RCC 7860 (cell line): ENCODE measurements at places on chromosomes 4 and X.
A peak's percentile ranks its signal among the peaks of the same experiment; 100 is the strongest.

GRCh38 chr4:80114732-80115265 lies 41.8 kb upstream of the ANTXR2 start:
- DNase-seq = no peak

- no peak for DNase-seq
Measured at GRCh38 chrX:127207326-127207725, 387.8 kb downstream of the PRR32 start.

GRCh38 chr4:128232719-128233118 lies 54.9 kb downstream of the PGRMC2 start:
- DNase-seq = no peak

DNA sequence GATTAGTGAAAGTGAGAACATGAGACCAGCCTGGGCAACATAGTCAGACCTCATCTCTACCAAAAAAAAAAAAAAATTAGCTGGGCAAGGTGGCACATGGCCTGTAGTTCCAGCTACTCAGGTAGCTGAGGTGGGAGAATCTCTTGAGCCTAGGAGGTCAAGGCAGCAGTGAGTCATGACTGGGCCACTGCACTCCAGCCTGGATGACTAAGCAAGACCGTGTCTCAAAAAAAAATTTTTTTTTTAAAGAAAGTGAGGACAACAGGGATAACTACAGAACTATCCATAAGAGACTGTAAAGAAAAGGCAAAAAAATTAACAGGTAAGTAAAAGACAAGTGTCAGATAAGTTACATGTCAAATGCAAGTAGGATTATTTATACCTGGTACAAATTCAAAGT lies 13.5 kb upstream of the SPP1 start:
- peak; percentile 30 for DNase-seq

GRCh38 chr4:105145156-105145902 lies 1.3 kb upstream of the TET2 start:
- no peak for DNase-seq
